HCT116 (cell line): ENCODE measurements at places on chromosomes 4 and X. TPM values are rescaled to one million over a fixed set of nuclear protein-coding genes. Genes with fewer than 3 reads are reported as not detected.

The LDOC1 gene
- not detected for total RNA-seq

The IQCM gene
- total RNA-seq = 0.20 TPM

The ARHGAP6 gene
- total RNA-seq = 0.10 TPM

The RNF128 gene
- total RNA-seq = 5.8 TPM

The TMEM156 gene
- 0.22 TPM for total RNA-seq

The IL3RA gene
- not detected for total RNA-seq

The PABPC1L2A gene
- total RNA-seq = not detected

The F9 gene
- total RNA-seq = not detected

The CCDC110 gene
- 2.7 TPM for total RNA-seq
